ENCODE measurements at places on chromosomes 3 and 15.

GRCh38 chr15:73589766-73590165 lies 43.4 kb downstream of the NPTN start:
- DNase-seq, result no peak

GRCh38 chr15:37014566-37014965 lies 85.8 kb downstream of the MEIS2 start:
- DNase-seq, result no peak

DNA sequence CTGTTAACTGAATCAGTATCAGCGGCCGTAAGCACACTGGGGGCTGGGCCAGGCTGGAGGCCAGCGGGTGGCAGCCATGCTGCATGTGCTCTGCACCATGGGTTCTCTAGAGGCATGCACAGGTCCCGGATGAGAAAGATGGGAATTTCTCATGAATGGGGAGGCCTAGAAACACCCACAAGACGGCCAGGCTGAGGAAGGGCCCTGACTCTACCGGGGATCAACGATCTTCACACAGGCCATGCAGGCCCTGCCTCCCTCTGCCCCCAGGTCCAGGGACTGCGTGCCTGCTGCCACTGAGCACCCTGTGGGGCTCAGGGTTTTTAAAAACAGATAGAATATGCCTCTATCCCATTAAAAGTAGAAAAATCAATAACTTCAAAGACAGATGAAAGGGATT lies 32.7 kb downstream of the SLC41A3 start:
- DNase-seq, result no peak

DNA sequence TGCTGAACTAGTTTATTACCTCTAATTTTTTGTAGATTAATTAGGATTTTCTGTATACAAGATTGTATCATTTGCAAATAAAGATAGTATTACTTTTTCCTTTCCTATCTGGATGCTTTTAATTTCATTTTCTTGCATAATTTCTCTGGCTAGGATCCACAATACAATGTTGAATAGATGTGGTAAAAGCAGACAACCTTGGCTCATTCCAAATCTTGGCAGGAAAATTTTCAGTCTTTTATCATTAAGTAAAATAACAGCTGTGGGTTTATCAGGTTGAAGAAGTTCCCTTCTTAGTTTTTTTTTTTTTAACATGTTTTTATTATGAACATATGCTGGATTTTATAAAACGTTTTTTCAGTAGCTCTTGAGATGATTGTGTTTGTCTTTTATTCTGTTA lies 422.6 kb downstream of the AGBL1 start:
- no peak for DNase-seq

GRCh38 chr3:132180337-132180791 lies 136.8 kb upstream of the ACP3 start:
- peak; percentile 46 for DNase-seq

- no peak for DNase-seq
These were observed 229.2 kb downstream of the CDIN1 start for GRCh38 chr15:36808411-36809160.
